ENCODE measurements at places on chromosomes 3 and 15. TPM values are rescaled to one million over a fixed set of nuclear protein-coding genes. Genes with fewer than 3 reads are reported as not detected.

Gene PTPRG
- 7.4 TPM for polyA plus RNA-seq

Gene TMC3
- polyA plus RNA-seq: not detected

Gene ATP13A4
- 2.7 TPM for polyA plus RNA-seq

Gene PTX3
- polyA plus RNA-seq: 0.81 TPM

Gene STT3B
- 24.3 TPM for polyA plus RNA-seq

Gene GRM7
- 0.93 TPM for polyA plus RNA-seq

Gene GPR156
- polyA plus RNA-seq: not detected

Gene HSPBAP1
- 5.3 TPM for polyA plus RNA-seq

All from brain (organoid and tissue), 16 donors.